LHCN-M2 (cell line): ENCODE measurements at places on chromosomes 7 and 10. TPM values are rescaled to one million over a fixed set of nuclear protein-coding genes. Genes with fewer than 3 reads are reported as not detected.
A peak's percentile ranks its signal among the peaks of the same experiment; 100 is the strongest.

GRCh38 chr10:128047351-128047750 lies 78.9 kb downstream of the MKI67 start:
- no peak for DNase-seq

GRCh38 chr7:37495574-37496184 lies 47.0 kb upstream of the ELMO1 start:
- DNase-seq, result peak; percentile 23

GRCh38 chr7:36711256-36711655 lies 13.0 kb downstream of the AOAH start:
- no peak for DNase-seq

GRCh38 chr7:71611986-71612385 lies 480.0 kb downstream of the GALNT17 start:
- DNase-seq, result no peak

GRCh38 chr7:7895754-7896153 lies 72.8 kb upstream of the GLCCI1 start:
- DNase-seq, result no peak

DNA sequence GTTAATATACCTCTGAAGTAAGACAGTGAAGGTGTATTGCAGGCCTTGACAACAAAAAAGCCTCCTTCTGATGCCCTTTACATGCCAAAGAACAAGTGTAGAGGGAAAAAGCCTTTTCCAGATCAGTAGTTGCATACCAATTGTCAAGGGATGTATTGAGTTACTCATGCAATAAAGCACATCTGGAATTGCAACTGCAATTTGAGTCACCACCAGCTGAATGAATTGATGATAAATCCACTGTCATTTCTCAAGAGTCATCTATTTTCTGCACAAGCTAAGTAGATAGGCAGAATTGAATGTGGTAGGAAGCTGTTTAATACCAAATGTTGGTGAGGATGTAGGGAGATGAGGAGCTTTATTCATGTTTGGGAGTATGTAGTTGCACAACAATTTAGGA lies 325.9 kb upstream of the SMIM30 start:
- peak; percentile 46 for DNase-seq

DNA sequence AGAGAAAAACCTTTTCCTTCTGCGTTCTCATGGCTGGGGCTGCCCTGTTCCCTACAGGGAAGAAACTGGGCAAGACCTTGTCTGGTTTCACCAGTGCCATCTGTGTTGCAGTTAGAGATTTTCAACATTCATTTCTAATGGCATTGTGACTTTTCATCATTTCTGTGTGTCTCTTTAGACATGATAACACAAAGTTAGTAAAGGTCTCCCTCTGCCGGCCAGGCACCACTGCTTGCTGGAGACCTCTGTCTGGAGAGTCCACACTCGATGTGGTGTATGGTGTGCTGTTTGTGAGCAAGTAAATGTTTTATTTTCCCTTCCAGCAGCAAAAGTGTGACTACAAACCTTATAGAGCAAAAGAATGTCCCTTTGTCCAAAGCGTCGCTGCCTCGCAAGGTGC lies 213.5 kb downstream of the PAXIP1 start:
- DNase-seq, result no peak

- no peak for DNase-seq
Observed at GRCh38 chr10:78543031-78543748, 509.5 kb downstream of the RPS24 start.

DNA sequence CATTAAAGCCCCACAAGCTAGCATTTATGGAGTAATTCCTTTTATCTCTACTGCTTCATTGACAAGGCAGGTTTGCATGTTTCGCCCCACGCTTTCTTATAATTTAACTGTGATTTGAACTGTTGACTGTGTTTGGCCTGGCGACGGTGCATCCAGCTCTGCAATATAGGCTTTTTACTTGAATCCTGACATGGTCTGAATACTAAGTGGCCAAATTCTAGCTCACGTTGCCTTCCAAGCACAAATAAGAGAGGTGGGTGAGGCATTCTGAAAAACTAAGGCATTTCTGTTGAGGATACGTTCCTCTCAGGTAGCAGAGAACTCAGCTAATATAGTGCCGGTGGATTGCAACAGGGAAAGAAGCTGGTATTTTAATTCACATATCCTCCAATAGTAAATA lies 61.8 kb downstream of the NRP1 start:
- no peak for DNase-seq

- no peak for DNase-seq
Observed at GRCh38 chr7:106116161-106116704, 4.1 kb upstream of the SYPL1 start.

DNA sequence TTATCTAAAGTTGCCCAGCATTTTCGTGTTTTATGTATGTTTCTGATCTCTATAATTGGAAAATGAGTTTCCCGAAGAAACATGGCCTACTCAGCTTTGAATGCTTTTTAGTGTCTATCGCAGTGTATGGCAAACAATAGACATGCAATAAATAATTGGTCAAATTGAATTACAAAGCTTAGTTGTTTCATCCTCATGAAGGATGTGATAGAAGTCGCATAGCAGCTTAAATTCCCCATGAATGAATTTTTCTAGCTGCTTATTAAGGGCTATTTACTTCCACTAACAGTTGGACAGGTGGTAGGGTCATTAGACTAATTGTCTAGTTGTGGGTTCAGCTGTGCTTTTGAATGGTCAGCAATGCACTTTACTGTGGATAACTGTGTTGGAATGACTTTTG lies 467.3 kb upstream of the MBL2 start:
- DNase-seq, result no peak

DNA sequence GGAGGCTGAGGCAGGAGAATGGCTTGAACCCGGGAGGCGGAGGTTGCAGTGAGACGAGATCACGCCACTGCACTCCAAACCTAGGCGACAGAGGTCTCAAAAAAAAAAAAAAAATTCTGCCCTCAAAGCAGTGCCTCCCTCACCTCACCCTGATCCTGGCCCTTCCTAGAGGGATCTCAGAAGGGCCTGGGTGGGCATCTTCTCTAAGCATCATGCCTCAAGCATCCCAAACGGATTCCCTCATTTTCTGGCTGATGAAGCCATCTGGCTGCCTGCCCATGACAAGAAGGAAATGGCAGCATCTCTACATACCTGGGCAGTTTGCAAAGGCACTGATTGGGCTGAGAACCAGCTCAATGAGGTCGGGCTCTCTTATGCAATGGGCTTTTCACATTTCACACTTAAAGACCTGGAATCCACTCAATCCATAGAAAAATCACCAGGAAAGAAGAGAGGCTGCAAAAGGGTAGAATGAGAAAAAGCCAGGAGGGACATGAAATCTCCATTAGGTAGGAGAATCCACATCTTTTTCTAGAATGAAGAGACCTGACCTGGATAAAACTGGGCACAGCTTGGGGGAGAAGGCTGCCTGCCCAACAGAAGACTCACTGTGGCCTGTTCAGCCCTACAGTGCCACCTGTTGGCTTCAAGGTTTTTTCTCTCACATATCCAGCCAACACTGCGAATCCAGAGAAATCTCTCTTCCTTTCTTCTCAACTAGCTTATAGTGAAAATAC lies 48.1 kb downstream of the PDLIM1 start:
- peak; percentile 58 for DNase-seq

DNA sequence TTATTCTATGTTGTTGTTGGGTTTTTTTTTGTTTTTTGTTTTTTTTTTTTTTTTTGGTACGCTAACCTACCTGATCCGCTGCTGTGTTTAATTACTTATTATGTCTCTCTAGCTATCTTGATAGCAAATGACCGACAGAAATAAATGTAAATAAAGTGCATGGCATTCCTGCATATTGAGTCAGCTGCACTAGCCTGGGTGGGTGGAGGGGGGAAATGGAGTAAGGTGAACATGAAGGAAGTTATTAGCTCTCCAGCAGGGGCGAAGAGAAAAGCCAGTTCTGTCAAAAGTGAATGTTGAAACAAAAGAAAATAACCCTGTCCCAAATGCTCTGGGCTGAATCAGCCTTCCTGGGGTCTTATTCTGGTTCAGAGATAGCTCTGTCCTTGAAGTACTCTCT lies 210.7 kb upstream of the MDFIC start:
- DNase-seq, result no peak

Gene CPA1
- 0.23 TPM in 1 of 2 replicates, not detected in the other for total RNA-seq

GRCh38 chr10:112304267-112304859 lies 21.2 kb downstream of the TECTB start:
- no peak for DNase-seq

Gene GNAI1
- 84.0 and 95.9 TPM in 2 replicates for total RNA-seq

GRCh38 chr10:72906446-72906845 lies 12.9 kb downstream of the OIT3 start:
- no peak for DNase-seq

DNA sequence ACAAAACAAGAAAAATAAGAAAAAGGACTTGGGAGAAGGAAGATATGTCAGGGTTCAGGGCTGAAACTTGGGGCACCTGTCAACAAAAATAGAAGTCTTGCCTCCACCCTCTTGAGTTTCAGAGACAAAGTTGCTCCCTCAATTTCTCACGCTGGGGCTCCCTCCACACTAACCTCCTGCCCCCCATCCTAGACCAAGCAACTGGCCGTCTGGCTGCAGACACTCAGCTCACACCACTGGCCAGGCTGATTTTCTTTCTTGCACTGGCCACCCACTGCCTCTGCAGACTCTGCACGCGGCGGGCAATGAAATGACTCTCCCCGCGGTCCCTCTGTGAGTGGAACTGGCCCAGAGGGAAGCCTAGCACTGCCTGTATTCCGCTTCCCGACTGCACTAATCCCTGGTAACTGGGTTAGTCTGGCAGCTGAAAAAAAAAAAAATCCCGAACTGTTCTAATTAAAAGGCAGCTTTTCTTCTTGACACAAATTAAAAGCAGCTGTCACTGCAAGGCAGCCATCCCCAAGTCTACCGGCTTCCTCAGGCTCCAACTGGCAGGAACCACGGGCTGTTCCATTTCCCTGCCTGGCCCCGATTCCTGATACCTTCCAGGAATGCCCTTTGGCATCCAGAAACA lies 83.5 kb downstream of the SPDYE5 start:
- no peak for DNase-seq
